ENCODE measurements at places on chromosomes 12 and 14.

DNA sequence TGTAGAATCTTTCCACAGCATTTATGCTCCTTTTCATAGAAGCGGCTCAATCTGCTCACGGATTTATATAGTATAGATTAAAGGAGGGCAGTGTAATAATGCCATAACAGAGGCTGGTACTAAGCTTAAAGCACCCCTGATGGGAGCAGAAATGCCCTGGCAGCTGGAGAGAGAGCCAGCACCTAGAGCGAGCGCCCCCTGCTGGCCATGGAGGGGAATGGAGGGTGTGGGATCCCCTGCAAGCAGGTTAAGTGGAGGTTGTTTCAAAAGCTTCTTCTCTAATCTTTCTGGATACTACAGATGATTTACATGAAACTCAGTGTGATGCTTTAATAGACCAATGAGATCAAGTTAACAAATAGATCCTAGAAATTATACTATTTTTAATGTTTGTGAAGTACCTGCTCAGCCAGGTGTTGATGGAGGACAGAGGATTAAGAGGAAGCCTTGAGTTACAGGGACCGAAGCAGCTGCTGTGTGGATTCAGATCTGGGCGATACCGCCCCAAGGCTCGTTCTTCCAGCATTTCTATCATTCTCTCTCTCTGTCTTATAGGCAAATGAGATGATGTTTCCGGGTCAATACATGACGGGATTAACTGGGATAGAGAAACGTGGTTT lies 1519.3 kb upstream of the TMEM132C start:
- no peak for DNase-seq

- no peak for DNase-seq
Observed at GRCh38 chr12:124448241-124448954, 119.0 kb downstream of the NCOR2 start.

- DNase-seq: no peak
Observed at GRCh38 chr12:47986832-47987231, 17.4 kb downstream of the COL2A1 start.

DNA sequence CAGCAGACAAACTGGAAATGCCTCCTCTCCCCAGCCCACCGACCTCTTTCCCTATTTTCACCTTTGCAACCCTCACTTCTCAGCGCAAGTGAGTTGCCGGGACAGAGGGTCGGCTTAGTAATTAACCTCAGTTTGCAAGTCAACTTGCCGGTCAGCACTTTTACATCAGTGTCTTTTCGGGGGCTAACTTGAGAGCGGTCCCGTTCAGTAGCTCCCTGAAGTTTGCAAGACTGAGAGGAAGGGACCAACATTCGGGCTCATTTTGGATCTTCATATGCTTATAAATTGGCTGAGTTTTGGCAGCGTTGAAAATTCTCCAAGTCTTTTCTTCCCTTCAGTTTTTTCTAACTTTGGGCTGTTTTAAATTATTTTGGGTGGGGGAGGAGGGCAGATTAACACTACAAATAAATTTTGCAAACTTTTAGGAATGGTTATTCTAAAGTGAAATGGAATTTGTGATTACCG lies 846 bp downstream of the BRMS1L start:
- DNase-seq: no peak

DNA sequence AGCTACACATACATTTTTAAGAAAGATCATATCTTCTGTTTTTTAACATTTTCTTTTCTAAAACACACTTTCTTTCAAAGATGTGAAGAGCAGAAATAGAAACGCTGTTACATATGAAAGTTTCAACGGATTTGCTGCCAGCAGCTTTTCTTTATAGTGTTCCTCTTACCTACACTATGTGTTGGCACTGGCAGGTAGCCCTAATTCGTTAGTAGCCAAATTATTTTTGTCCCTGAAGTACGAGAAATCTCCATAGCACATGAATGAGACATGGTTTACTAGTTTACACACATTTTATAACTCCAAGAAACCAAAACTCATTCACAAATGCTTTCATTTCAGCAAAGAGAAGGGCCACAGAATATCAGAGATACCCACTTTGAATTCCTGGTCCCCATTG lies 6.6 kb downstream of the SOX5 start:
- no peak for DNase-seq

- no peak for DNase-seq
Observed at GRCh38 chr12:89320735-89321134, 31.6 kb downstream of the DUSP6 start.

- no peak for DNase-seq
Observed at GRCh38 chr12:129052373-129052772, 199.1 kb downstream of the GLT1D1 start.

GRCh38 chr12:71162832-71163763 lies 5.3 kb upstream of the TSPAN8 start:
- DNase-seq: no peak

DNA sequence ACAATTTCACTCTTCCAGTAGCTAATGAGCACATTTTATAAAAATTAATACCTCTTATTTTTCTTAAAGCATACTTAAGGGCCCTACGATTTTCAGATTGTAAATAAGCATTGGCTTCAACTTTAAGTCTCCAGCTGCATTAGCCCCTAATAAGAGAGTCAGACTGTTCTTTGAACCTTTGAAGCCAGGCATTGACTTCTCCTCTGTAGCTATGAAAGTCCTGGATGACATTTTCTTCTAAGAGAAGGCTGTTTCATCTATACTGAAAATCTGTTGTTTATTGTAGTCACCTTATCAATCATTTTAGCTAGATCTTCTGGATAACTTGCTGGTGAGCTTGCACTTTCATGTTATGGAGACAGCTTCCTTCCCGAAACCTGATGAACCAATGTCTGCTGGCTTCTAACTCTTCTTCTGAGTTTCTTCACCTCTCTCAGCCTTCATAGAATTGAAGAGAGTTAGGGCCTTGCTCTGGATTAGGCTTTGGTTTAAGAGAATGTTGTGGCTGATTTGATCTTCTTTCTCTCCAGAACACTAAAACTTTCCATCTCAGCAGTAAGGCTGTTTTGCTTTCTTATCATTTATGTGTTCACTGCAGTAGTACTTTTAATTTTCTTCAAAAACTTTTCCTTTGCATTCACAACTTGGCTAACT lies 377.1 kb upstream of the RGS6 start:
- no peak for DNase-seq

DNA sequence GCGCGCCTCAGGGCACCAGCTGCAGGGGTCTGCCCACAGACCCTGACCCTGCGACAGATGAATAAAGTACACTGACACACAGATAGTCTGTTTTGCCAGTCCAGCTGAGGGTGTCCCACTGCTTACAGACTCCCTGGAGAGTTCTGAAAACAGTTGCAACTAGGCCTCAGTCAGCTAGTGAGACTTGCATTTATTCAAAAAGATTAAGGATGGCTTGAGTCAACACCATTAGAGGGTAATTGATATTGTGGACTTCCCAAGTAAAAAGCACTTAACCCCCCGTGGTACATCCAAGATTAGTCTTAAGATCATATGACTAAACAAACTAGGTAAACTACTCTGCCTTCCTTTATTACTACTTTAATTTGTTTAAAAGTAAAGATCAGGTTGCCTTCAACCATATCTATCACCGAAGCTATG lies 11.1 kb upstream of the PSEN1 start:
- no peak for DNase-seq

DNA sequence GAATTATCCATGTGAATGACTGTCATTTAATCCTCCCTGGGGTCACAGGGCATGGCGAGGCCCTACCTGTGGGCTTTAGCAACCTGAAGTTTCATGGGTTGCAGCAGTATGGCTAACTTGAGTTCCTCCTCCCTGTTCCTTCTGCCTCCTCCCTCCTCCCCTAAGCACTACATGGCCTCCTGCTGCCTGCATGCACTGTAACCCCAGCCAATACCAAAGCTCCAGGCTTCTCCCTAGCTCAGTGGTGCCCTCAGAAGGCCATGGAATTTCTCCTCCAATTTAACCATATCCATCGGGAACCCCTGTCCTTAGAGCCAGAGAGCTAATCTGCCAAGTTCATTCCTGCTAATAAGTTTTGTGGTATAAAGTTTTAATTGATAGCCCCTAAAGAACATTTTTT lies 95.1 kb downstream of the NT5DC3 start:
- no peak for DNase-seq

DNA sequence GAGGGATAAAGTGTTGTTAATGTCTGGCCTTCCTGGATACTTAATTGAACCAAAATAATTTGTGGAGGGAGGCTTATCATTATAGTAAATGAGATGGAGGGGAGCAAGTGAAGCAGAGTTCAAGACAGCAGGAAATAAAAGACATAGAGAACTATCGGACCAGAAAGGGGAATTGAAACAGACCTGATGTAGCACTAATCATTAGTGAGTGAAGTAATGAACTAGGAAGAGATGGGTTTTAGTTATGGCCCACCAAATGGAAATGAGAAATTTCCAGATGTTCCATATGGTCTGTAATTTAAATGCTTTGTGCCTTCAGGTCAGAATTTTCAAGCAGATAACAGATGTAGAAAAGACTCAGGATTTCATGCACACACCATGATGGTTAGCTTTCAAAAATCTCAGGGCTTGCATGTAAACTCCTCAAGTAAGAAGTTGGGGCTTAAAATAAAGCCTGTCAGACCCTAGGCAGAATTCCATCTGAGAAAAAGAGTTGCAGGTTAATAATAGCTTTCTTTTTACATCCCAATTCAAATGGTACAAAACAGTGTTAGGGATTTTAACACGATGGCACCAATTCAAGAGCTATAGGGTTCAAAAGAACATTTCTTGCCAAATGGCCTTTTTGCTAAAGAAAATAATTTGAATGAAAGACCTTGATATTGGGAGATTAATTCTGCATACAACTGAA lies 355.8 kb downstream of the FSCB start:
- no peak for DNase-seq

DNA sequence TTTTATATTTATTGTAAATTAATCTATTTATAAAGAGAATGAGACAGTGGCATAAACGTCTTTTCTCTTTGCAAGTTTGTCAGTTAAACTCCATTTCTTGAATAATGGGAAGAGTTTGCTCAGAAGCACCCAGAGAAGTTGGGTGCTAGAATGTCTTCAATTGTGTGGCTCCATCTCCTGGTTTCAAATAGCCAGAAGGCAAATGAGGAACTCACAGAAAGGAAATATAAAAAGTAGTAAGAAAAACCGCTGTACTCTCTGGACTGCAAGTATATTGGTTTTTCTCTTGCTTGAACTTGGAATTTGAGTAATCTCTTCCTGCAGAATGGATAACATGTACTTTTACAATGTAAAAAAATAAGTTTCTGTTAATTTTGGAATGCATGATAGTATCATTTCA lies 217.5 kb downstream of the DPY19L2 start:
- DNase-seq: no peak

DNA sequence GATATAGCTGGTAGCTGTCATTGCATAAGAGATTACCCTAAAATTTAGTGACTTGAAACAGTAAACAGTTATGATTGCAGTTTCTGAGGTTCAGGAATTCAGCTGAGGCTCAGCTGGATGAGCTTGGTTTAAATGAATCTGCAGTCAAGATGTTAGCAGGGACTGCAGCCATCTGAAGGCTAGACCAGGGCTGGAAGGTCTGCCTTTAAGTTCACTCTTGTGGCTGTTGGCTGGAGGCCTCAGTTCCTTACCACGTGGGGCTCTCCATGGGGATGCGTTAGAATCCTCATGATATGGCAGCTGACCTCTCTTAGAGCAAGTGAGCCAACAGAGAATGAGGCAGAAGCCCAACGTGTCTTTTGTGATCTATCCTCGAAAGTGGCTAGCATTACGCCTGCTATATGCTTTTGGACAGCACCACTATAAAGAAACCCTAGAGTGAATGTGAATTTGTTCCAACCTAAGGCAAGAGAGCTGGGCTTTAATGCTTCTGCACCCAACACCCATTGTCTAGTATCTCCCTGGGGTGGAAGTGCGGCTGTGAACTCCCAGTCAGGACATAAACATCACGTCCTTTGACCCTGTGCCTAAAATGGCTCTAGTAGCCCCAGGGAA lies 26.0 kb downstream of the HSPB8 start:
- DNase-seq: no peak
